ENCODE measurements at places on chromosomes 4 and X. TPM values are rescaled to one million over a fixed set of nuclear protein-coding genes. Genes with fewer than 3 reads are reported as not detected.

The GRPEL1 gene
- total RNA-seq: 54.2 TPM

The FABP2 gene
- total RNA-seq: not detected

The CCDC110 gene
- total RNA-seq: not detected

The CPZ gene
- not detected for total RNA-seq

The HMGN5 gene
- 0.83 TPM for total RNA-seq

The IL1RAPL2 gene
- not detected for total RNA-seq
